ENCODE measurements at places on chromosomes 7 and 10. TPM values are rescaled to one million over a fixed set of nuclear protein-coding genes. Genes with fewer than 3 reads are reported as not detected.

The DUSP5 gene
- 26.3 TPM for polyA plus RNA-seq

GRCh38 chr7:158403013-158403821 lies 184.4 kb downstream of the PTPRN2 start:
- DNase-seq, result no peak

The PPP1R17 gene
- 0.27 TPM for polyA plus RNA-seq

The PDCD11 gene
- polyA plus RNA-seq, result 20.4 TPM

The PIP gene
- polyA plus RNA-seq, result 6.5 TPM

DNA sequence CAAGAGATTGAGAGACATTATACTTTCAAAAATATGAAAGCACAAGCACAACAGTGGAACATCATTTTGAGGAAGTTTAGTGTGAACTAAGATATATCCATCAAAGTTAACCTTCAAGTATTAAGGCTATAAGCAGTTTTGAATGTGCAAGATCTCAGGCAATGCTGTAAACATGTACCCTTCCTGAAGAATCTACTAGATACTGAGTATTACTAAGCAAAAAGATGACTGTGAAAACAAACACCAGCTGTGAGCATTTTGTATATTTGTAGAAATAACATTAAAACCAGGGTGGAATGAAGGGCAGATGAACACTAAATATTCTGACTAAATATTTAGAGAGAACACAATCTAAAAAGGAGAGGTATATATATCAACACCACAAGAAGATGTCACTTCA lies 41.3 kb upstream of the ADRA2A start:
- no peak for DNase-seq

DNA sequence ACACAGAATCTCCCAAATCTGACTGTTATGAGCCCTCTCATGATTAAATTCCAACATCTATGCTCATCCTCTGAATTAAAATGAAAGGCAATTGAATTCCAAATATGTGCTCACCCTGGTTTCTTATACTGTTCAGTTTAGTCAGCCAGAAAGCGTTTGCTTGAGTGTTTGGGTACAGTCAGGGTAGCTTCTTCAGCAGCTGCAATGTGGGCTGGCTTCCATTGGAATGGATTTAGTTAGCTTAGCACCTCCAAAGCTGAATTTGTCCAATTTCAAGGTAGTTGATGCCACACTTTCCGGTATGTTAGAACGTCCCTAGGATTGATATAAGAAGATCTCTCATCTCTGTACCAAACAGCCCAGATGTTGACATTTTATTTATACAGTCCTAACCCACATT lies 9.3 kb downstream of the KLHL7 start:
- DNase-seq, result no peak

DNA sequence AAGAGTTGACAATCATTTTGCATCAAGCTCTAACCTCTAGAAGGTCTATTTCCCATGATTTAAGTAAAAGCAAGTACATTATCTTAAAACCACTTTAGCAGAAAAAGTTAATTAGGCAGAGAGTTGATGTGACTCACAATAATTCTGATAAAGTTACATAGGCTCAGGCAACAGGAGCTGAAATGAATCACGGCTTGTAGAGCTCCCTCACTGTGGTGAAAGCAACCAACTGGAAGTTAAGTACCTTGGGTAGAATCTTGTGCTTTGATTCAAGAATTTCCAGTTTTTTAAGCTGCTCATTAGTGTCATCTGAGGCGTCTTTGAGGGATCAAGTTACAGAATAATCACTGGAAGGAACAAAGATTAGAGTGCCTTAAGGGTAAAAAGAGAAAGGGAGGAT lies 68.9 kb upstream of the NFE2L3 start:
- DNase-seq, result no peak

GRCh38 chr10:32410569-32410968 lies 35.4 kb upstream of the CCDC7 start:
- no peak for DNase-seq

DNA sequence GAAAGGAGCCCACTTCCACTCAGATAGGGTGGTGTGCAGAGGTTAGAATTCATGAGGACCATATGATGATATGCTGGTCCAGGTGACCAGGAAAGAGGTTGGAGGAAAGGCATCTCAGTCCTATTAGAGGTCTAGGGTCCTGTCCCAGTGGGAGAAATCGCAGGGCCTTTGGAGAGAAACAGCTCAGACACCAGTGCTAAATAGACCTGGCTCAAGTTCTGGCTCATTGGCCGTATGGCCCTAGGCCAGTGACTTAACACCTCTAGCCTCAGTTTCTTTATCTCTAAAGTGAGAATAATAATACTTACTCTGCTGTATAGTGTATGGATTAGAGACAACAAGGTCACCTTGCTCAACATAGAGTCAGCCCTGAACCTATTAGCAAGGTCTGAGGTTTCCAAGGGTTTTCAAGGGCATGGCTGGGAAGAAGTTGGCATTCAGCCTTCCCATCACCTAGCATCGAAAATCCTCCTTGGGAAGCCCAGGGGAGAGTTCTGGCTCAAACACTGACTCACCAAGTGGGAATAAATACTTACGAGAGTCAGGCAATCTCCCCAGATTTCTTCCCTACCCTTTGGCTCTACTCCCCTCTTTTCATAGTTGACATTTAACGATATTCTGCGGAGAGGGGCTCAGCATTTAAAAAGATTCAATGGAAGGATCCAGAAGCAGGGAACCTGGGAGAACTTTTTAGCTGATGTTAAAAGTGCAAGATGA lies 473.1 kb upstream of the PODXL start:
- DNase-seq, result no peak

GRCh38 chr7:19056305-19056704 lies 61.1 kb downstream of the TWIST1 start:
- DNase-seq, result no peak

The ANLN gene
- 3.1 TPM for polyA plus RNA-seq

- DNase-seq, result peak; percentile 74
Observed at GRCh38 chr7:1555813-1556543, at the start of gene TMEM184A. Gene TMEM184A, minus strand, starts transcription at chr7:1556205. Its CDS starts 721 bp downstream, at chr7:1555484.

GRCh38 chr7:18499407-18500177 lies 4.0 kb downstream of the HDAC9 start:
- DNase-seq, result no peak
